Stimulated activated CD4-positive, alpha-beta T cell treated with anti-CD3 and anti-CD28 coated beads, Interleukin-2, amount 100 ng/mL, for 24 hours (primary cell): ENCODE measurements at places on chromosomes 2 and 18.

GRCh38 chr2:239603411-239604356 is 202.9 kb upstream of the HDAC4 start:
- no peak for DNase-seq

DNA sequence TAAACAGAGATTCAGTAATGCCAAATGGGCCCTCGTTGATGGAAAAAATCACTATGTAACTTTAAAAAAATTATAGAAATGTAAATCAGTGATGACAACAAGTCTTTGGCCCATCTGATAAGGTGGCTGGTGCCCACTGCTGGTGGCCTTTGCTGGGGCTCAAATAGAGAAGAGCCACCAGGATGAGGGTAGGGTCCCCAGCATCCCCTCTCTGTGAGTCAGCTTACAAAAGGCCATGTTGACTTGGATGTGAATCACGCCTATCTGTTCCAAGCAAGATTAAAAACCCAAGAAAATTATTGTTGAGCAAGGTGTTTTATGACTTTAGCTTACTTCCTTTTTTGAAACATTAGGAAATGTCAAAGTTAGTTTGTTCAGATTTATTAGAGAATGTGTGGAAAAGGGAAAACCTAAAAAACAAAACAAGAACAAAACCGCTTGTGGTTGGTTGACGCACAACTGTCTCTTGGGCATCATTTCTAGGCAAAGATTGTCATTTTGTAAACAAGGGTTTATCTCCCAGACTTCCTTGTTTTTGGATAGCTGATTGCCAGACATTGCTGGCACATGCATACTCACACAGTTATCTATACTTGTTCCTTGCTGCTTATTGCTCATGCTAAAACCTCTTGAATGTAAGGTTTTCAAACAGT is 53.7 kb upstream of the ZNF396 start:
- no peak for DNase-seq

- no peak for DNase-seq
These were observed 475.6 kb downstream of the TDRD15 start for GRCh38 chr2:21599417-21599816.

DNA sequence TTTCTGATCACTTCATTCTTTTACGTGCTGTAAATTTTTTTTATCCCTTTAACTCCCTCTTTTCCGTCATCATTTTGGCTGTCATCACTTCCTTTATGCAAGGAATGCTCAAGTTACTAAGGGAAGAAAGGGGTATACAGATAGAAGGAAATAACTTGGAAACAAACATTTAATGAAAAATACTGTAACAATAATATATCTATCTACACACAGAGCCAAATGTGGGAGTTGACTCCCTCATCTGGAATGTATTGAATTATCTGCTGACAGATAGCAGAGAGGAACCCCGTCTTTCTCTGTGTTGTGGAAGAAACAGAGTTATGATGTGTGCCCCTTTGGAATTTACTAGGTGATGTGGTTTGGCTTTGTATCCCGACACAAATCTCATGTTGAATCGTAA is 182.5 kb upstream of the NXPH2 start:
- no peak for DNase-seq

DNA sequence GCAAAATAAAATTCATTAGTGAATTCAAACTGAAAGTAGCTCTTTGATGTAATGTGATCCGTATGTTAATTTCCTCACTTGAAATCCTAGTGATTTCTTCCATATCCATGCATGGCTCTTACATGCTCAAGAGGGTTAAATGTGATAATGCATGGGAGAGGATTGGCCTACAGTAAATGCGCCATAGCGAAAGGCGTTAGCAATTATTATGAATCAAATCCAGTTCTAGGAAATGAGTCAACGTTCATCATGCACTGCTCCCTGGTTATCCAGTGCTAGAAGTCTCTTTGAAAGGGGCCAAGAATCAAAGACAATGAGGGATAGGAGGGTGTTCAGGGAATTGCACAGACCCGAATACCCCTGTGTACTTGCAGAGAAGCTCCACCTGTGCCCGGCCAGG is 101.4 kb upstream of the RASGRP3 start:
- no peak for DNase-seq

- no peak for DNase-seq
These were observed 69.3 kb downstream of the CLIP4 start for GRCh38 chr2:29184531-29184930.

DNA sequence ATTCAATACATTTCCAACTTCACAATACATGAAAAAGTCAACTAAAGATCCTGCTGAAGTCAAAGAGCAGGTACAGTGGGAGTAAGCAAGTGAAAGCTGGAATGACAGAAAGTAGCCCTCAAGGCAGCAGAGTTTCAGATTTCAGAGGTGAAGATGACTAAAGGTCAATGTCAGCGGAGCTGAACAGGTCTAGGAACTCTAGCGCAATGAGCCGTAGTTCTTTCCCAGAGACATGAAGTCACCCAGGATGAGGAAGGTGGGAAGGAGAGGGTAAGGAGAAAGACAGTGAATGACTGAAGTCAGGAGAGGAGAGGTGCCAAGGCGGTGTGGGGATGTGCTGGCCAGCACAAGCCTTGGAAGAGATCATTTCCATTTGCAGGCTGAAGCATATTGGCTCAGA is 28.1 kb downstream of the PTPN2 start:
- DNase-seq: no peak

GRCh38 chr2:215082446-215082845 is 56.0 kb downstream of the ABCA12 start:
- DNase-seq: no peak

DNA sequence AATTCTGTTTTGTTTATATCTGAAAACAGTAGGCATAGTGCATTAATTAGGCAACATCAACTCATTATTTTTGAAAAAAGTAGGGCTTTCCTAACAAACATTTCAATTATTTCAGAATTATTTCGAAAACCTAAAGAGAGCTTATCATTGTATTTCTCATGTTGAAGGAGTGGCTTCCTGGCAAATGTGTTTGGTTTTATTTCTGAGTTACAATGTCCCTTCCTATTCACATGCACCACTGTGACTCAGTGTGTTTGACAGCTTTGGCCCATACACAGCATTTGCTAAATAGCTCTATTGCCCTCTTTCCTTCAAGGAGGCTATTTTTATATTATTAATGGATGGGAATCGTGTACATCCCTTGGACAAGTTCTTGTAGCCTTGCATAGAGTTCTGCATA is 205.9 kb downstream of the PTGR3 start:
- DNase-seq: no peak

- no peak for DNase-seq
These were observed 61.3 kb downstream of the ZBTB7C start for GRCh38 chr18:48347756-48348326.

DNA sequence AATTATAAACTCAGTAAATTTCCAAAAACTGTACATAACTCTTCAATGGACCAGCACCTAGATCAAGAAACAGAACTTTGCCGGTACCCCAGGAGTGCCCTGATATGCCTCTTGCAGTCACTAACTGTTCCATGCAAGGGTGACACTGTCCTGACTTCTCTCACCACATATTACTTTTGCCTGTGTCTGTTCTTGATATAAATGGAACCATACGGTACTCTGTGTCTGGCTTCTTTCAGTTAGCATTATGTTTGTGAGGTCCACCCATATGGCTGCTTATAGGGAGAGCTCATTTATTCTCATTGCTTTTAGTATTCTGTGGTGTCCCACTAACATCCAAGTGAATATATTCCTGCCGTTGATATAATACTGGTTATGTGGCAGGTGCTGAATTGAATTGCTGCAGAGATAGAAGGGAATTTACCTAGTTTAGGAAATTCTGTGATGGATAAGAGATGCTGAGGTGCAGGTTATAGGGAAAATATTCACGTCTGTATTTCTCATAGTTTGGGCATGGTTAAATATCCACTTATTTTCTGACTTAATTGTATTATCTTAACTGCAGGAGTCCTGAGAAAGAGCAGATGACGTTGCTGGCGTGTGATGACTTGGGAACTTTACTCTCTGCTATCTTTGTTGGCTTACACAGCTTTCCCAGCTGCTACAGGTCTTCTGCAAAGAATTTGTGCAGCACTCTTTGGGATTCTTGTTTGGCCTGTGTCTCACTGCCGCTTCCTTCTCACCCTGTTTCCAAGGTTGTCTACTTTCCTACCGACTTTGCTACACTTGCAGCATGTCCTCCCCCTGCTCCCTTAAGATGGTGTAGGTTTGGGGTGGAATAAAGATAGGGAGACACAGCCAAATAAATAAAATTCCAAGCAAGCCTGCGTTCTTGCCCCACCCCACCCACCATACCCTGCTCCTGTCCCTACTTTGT is 107.9 kb downstream of the MAP4K4 start:
- DNase-seq: no peak

DNA sequence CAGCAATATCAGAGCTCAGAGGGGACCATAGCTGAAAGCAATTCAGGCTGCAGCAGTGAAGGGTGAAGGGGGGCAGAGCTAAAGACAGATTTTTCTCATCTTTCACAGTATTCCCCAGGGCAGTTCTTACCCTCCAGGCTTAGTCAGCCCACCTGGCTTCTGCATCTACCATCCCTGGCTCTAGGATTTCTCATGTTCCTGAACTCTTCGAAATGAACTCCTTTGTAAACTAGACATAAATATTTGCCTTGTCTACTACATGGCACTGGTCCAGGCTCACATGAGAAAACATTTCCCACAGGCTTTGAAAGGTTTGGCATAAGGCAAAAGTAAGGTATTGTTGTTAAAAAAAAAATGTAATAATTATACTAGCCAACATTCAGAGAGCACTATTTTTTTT is 23.6 kb upstream of the NEB start:
- DNase-seq: no peak

DNA sequence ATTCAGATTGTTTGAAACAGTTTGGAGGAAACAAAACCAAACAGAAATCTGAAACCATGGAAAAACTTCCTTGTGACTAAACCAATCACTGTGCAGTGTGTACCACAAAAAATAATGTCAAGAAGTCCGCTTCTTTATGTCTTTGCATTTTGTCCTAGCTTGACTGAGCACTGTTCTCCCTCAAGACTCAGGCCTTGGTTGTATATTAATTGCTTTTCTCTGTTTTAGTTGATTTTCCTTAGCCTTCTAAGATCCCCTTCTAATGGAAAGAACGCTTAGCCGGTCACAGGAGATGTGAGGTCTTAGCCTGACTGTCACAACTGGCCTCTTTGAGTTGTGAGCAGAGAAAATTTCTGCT is 56.6 kb downstream of the LCLAT1 start:
- DNase-seq: no peak

GRCh38 chr18:63162271-63163014 is 157.1 kb downstream of the BCL2 start:
- peak; percentile 48 for DNase-seq
